Endodermal cell (in vitro differentiated cells): ENCODE measurements at places on chromosomes 12 and 14. TPM values are rescaled to one million over a fixed set of nuclear protein-coding genes. Genes with fewer than 3 reads are reported as not detected.

GRCh38 chr14:51453869-51454268 is 197.8 kb upstream of the FRMD6 start:
- no peak for DNase-seq

- peak; percentile 60 for DNase-seq
Observed at GRCh38 chr12:115519359-115519758, 758.1 kb downstream of the MED13L start.

GRCh38 chr14:105152794-105153241 is 15.8 kb downstream of the JAG2 start:
- peak; percentile 30 for DNase-seq

- DNase-seq = no peak
Observed at GRCh38 chr12:75978677-75979076, 52.9 kb downstream of the PHLDA1 start.

- DNase-seq = no peak
Observed at GRCh38 chr12:91717804-91718203, 427.8 kb downstream of the BTG1 start.

GRCh38 chr12:3152011-3152511 is 74.9 kb downstream of the TSPAN9 start:
- DNase-seq = peak; percentile 93

- no peak for DNase-seq
Observed at GRCh38 chr12:71710276-71711125, 24.6 kb downstream of the TMEM19 start.

DNA sequence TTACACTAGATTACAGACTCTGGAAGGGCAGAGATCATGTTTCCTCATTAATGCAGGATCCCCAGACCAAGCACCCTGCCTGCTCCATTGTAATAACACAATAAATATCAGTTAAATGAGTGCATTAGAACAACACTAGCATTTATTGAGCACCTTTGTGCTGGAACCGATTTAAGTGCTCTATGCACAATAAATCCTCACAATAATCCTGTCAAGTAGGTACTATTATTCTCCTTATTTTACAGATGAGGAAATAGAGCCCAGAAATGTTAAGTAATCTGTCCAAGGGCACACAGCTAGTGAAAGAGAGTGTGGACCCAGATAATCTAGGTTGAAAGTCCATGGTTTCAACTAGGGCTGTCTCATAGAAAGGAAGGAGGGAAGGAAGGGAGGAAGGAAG is 69.8 kb downstream of the MAP1LC3B2 start:
- no peak for DNase-seq

DNA sequence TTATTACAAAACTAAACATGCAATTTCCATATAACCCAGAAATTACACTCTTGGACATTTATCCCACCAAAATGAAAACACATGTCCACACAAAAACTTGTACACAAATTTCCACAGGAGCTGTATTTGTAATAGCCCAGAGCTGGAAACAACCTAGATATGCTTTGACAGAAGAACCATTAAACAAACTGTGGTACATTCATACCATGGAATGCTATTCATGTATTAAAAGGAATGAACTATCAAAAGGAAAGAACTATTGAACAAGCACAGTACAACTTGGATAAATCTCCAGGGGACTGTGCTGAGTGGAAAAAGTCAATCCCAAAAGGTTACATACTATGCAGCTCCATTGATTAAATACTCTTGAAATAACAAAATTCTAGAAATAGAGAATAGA is 35.8 kb upstream of the ERGIC2 start:
- no peak for DNase-seq

- DNase-seq = no peak
Observed at GRCh38 chr12:95773320-95773719, 17.2 kb downstream of the NTN4 start.

DNA sequence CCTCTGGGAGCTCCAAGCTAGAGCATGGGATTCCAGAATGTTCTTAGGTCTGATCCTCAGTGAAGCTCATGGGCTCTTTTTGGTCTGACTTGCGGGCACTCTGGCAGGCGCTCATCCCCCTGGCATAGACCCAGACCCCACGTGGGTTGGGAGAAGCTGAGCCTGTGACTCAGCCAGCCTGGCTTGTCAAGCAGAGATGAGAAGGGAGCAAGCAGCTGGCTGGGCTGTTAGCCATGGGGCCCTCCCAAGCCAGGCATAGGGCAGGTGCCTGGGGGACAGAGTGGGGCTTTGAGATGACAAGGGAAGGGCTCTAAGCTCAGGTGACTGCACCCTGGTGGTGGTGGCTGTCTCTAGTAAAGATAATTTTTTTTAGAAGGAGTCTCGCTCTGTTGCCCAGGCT is 80.3 kb upstream of the NOS1 start:
- DNase-seq = peak; percentile 71

DNA sequence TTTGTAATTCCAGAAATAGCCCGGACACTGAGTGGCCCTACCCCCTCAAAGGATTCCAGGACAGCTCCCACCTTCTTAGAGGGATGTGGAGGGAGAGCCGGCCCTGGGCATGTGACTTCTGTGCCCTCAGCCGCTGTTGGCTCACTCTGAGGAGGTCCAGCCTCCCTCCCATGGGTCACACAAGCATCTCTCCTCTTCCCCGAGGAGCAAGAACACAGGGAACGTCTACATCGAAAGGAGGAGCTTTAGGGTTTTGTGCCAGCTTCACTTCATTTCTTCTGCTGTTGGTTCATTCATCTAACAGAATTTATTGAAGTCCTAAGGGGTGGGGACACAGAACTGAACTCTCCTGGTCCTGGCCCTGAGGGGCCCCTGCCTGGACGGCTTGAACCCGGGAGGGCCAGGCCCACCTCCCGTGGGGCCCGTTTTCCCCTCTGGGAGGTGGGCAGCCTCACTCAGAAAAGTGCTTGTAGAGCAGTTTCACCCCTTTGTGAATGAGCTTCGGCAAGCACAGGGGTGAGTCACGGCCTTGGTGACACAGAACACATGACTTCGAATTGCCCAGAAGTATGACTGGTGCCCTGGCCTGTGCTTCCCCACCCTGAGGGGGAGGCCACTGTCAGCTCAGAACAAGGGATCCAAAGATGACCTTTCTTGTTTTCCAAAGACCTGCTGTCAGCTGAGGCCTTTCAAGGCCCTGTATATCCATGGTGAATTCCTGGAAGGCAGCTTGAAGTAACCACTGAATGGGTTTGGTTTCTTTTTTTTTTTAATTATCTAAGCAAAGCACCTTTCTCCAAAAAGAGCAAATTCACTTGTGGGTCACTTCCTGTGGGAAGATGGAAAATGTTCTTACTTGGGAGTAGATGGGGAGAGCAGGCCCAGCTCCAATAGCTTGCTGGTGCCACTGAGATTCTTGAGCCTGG is 39.2 kb downstream of the NFKBIA start:
- DNase-seq = no peak

DNA sequence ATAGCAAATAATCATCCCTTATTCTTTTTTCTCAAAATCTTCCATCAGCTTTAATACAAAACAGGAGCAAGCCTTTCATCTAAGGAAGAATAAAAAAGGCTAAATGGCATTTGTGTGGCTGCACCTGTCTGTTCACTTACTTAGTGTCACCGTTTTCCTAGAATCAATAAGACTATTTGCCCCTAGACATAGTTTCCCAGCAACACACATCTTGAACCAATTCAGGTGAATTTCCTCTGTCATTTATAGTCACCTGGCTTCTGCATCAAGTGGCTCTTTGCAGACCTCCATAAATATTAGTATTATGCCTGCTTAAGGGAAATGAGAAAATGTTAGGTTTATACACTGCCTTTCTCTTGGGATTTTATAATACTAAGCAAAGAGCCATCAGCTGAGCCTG is 17.4 kb upstream of the GCH1 start:
- no peak for DNase-seq

DNA sequence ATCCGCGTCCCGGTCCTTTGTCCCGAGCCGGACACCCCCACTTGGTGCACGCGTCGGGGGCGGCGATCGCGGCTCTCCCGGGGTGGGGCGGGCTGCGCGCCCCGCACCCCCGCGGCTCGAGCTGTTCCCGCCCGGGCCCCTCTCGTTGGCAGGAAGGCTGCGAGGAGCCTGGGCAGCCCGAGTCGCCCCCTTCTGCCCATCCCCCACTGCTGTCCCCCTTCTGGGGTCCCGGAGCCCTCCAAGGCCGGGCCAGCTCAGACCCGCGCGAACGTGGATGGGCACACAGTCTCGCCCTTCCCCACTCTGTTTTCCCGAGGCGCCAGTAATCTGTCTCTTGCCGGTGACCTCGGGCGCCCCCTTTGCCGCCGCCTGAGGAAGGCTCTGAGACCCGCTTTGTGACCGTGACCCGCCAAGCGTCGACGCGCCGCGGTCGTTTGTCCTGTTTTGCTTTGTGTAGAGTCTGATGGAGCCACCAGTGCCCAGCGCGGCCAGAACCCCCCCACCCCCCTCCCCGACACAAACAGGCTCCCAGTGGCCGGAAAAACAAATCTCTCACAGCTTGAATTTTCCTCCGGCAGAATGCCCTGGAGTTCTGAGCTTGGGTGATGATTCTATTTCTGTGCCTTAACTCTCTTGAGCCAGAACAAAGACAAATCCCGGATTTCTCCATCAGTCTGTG is 610 bp downstream of the C14orf132 start:
- peak; percentile 83 for DNase-seq

DNA sequence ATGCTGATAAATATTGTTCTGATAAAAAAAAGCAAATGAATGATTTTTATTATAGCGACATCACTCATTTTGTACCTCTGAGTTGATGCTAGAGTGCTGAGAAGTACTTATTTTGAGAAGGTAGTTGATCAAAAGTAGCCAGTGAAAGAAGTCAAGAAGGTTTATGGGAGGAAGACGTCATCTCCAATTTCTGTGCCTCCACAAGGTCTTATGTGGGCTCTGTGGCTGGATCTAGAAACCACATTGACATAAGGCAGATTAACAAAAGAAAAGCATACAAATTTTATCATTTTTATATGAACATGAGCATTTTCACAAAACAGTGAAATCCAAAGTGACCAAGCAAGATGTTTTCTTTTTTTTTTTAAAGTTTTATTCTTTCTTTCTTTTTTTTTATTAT is 289.5 kb upstream of the FAR2 start:
- DNase-seq = no peak

DNA sequence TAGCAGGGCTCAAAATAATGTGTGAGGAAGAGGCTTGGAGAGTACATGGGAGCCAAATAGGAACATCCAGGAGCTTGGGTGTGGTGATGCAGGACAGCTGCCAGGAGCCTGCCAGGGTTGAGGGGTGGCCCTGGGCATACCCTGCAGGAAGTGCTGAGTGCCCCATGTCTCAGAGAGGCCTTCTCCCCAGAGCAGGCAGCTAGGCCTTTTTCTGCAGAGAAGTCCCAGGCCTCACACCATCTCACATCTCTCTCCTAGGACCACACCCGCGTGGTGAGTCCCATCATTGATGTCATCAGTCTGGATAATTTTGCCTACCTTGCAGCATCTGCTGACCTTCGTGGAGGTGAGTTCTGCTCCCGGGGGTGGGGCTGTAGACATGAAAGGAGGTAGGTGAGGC is 66.9 kb downstream of the ERH start:
- DNase-seq = no peak

DNA sequence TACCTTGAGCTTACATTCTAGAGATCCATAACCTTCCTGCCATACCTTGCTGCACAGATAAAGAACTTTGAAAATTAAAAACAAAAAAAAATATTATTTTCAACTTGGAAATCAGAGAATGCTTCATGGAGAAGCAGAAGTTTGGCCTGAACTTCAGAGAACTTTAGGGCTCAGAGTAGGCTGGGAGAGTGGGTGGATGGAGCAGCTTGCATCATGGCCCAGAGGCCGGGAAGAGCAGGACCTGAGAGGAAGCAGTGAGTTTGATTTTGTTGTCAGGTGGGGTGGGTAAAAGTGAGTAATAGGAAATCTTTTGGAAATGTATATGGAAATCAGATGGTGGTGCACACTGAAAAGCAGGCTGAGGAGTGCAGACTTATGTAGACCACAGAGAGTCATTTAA is 228.5 kb upstream of the KRR1 start:
- no peak for DNase-seq

GRCh38 chr12:106118-106591 is 39.6 kb downstream of the IQSEC3 start:
- peak; percentile 91 for DNase-seq

DNA sequence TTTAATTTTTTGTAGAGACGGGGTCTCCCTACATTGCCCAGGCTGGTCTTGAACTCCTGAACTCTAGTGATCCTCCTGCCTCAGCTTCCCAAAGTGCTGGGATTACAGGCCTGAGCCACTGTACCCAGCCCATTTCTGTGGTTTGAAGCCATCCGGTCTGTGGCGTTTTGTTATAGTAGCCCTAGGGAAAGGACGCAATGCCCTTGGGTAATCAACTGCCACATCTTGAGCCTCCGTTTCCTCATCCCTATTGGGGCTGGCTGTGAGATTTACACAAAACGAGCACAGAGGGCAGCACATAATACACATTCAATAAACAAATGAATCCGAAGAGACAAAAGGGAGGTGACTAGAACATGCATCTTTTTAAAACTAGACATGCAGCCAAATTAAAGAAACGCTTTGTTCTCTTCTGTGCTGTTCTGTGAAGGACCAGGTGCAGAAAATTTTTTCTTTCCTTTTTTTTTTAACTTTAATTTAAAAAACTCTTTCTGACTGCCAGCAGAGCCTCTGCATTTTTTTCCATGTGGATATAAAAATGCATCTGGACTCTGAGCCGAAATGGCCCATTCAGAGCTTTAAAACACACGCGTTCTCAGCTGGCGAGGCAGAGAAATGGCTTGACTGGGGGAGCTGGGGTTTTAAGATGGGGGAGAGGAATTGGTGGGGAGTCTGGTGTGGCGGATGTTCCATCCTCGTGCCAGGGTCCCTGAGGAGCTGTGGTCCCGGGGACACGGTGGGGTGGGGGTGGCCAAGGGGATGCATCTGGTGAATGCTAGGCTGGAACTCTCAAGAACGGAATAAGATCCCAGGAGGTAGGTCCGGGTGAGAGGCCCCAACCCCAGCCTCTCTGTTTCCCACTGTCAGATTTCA is 119.0 kb downstream of the RBM19 start:
- no peak for DNase-seq

- DNase-seq = no peak
Observed at GRCh38 chr12:1890810-1891209, 27.6 kb downstream of the CACNA2D4 start.

- DNase-seq = no peak
Observed at GRCh38 chr12:18239526-18239925, 21.8 kb upstream of the PIK3C2G start.

GRCh38 chr14:44505588-44505987 is 1.5 kb downstream of the FSCB start:
- DNase-seq = peak; percentile 73

GRCh38 chr12:92076101-92076500 is 69.5 kb downstream of the BTG1 start:
- no peak for DNase-seq

- no peak for DNase-seq
Observed at GRCh38 chr14:88502740-88503139, 52.1 kb downstream of the PTPN21 start.

- DNase-seq = no peak
Observed at GRCh38 chr12:25866586-25867378, 91.7 kb upstream of the RASSF8 start.

- no peak for DNase-seq
Observed at GRCh38 chr14:35353409-35354172, 51.0 kb downstream of the NFKBIA start.

Gene SLC7A8
- total RNA-seq = 40.3 and 47.6 TPM in 2 replicates

Gene KRT79
- not detected in 2 replicates for total RNA-seq

Gene NID2
- total RNA-seq = 1.7 and 1.8 TPM in 2 replicates

Gene PMCH
- not detected in 2 replicates for total RNA-seq

Gene AQP6
- 0.19 to 0.20 TPM in 2 of 3 replicates, not detected in the other for total RNA-seq

Gene NYNRIN
- total RNA-seq = 19.5 to 28.8 TPM (median 20.7 TPM) in 3 replicates

Gene LRTM2
- 0.40 TPM in 1 of 2 replicates, not detected in the other for total RNA-seq

Gene TSHR
- total RNA-seq = 0.58 to 1.1 TPM (median 0.61 TPM) in 3 replicates

Gene GLS2
- 0.95 to 1.5 TPM (median 1.5 TPM) in 3 replicates for total RNA-seq

Gene DDX47
- 154 TPM in 2 replicates for total RNA-seq

Gene PCED1B
- total RNA-seq = 5.1 and 7.0 TPM in 2 replicates

Gene IRAK3
- total RNA-seq = 0.52 and 0.59 TPM in 2 replicates

Gene SIX4
- 9.8 and 12.9 TPM in 2 replicates for total RNA-seq
